ENCODE measurements at places on chromosomes 13 and 19.

- no peak for DNase-seq
These were observed 5.3 kb downstream of the RFX1 start for GRCh38 chr19:14000691-14001375.

DNA sequence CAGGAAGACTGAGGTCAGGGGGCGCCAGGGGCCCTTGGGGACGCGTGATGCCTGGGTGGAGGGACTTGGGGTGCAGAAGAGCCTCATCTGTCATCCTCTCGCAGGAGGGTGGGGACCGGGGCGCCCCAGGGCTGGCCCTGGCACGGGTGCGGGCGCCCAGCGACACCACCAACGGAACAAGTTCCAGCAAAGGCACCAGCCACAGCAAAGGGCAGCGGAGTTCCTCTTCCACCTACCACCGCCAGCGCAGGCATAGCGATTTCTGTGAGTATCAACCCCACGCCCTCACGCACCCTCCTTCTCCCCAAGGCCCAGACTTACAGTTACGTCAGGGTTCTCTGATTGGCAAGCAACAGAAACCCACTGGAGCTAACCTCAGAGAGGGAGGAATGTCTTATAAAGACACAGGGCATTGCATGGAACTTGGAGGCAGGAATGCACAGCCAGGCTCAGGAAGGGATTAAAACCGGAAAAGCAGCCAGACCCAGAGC lies 29.4 kb downstream of the MARK4 start:
- DNase-seq, result no peak

DNA sequence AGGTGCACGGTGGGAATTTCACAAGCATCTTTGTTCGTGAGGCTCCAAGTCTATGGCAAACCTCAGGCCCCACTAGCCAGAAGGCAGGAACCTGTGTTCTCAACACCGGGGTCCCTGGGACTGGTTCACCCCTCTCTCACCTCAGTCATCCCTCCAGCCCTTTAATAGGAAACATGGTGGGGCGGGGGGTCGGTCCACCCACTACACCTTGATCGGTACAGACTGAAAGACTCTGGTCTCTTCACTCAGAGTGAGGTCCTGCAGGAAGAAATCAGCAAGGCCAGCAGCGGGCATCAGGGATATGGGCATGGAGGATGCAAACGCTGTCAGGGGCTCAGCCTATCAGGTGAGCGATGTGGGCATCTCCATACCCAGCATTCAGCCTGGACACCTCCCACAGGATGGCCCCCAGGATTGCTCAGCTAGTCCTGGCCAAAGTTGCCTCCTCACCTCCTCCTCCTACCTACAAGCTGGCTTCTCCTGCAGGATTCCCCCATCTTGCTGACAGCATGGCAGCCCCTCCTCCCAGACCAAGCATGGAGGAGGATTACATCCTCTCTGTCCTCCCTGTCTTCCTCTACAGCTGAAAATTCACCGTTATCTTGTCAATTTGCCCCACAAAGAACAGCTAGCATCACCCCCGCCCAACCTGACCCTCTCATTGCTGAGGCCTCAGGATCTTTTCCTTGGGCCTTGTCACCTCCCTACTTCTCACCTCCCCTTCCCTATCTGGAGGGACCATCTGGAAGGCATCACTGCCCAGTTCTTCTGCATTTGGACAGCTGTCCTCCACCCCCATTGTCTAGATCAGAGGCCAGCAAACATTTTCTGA lies 37.3 kb upstream of the CD33 start:
- DNase-seq, result no peak

DNA sequence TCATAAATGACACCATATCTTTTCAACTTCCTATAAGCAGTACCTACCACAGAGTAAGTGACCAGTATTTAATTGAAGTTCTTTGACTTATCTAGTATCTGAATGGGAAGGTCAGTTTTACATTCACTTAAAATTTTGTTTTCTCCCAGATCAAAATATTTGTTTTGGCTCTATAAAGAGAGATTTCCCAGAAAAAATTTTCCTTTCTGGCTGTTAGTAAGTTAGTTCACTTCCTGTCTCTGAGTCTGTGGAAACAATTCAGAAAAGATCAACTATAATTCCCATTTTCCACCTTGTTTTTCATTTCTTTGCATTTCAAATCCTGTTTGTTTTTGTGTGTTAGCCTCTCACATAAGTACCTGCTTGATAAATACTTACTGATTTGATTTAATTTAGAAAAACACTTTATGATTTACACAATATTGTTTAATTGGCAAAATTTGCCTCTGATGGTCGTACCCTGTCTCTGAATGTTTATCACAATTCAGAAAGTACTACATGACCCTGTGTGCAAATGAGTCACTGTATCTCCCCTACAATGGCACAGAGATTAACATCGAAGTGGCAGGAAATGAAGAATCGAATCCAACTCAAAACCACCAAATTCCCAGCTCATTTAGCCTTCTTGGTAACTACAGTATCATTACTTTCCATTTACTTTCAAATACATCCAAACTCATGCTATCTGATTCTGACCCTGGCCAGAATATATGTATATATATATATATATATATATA lies 15.4 kb upstream of the MED4 start:
- no peak for DNase-seq

DNA sequence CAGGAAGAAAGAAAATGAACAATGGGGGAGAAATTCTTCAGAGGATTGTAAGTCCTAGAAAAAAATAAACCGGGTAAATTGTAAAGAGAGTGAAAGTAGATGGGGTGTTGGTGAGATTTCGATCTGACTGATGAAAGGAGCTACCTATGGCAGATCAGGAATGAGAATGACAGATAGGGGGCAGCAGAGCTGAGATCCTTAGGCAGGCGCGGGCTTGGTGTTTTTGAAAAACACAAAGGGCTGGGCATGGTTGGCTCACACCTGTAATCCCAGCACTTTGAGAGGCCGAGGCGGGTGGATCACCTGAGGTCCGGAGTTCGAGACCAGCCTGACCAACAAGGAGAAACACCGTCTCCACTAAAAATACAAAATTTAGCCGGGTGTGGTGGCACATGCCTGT lies 1468.6 kb upstream of the SLC10A2 start:
- DNase-seq, result no peak

- DNase-seq, result peak; percentile 32
These were observed 7.9 kb upstream of the LINGO3 start for GRCh38 chr19:2315818-2316353.

GRCh38 chr13:31835932-31836331 lies 96.6 kb downstream of the RXFP2 start:
- no peak for DNase-seq

- DNase-seq, result no peak
These were observed 6.8 kb upstream of the ERCC5 start for GRCh38 chr13:102838982-102839381.

GRCh38 chr13:71873418-71874247 lies 6.6 kb upstream of the DACH1 start:
- no peak for DNase-seq

DNA sequence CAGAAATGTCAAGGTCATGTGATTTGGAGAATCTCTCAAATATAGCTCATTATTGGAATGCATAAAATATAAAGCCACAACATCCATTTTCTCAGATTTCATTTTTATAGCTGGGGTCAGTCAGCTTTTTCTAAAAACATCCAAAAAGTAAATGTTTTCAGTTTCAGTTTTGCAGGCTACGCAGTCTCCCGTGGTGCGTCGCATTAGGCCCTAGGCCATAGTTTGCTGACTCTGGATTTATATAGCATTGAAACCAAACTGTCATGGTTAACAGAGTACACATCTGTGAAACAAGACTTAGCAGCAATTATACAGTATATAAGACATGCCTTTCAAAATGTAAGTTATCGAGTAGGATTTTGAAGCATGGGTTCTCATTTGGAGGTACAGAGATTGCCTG lies 140.0 kb downstream of the IRS2 start:
- DNase-seq, result no peak

GRCh38 chr19:16263141-16263761 lies 61.4 kb upstream of the KLF2 start:
- no peak for DNase-seq

DNA sequence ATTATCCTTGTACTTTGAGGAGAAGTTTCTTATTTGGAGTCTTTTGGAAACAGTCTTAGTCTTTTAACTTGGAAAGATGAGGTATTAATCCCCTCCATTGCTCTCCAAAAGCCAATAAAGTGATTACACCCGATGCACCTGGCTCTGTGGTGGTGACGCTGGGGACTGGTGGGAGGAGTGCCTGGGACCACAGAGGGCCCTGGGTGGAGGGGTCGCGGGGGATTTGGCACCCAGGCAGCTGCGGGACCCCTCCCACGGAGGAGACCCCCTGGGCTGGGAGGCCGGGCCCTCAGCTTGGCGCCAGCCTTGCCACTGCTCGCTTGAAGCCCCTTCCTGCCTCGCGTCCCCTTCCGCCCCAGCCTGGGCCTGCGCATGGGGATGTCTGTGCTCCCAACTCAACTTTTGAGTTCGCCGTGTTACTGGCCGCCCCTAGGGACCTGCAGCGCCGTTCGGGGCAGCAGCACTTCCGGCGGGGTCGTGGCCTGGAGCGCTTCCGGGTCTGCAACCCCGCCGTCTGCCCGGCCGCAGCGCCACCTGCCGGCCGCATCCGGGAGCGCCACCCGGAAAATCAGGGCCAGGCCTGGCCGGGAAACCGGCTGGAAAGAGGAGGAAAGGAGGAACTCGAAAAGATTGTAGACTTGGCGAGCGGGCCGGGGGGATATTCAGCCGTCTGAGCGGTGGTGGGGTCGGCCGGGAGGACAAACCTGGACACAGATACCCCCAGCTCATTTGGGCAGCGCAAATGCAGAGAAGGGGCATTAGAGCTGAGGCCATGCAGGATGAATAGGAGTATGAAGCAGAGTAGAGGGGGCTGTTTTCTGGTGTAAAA lies 8.4 kb downstream of the PEAK3 start:
- DNase-seq, result peak; percentile 82

DNA sequence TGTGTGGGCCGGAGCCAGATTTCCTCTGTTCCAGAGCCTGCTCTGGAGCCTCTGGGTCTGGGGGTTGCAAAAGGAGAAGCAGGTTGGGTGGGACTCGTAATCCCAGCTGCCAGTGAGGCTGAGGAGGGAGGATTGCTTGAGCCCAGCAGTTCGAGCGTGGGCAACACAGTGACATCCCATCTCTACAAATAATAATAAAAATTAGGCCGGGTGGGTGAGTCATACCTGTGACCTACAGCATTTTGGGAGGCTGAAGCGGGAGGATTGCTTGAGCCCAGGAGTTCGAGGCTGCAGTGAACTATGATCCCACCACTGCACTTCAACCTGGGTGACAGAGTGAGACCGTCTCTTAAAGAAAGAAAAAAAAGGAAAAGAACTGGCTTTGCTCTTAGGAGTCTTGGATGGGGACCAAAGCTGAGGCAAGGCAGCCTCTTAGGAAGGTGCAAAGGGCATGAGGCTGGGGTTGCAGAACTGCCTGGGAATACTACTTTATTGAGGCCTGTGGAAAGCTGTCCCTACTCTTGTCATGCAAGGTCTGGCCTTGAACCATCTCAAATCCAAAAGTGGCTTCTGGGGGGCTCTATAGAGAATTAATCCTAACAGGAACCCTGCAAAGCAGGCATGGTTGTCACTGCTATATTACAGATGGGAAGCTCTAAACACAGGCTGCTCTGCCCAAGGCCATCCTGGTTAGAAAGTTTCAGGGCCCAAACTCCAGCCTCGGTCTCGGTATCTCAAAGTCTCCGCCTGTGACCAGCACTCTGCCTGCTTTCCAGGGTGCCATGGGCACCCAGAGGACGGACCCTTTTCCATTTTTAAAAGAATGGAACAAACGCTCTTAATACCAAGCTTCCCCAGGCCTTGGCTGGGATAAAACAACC lies 880 bp upstream of the C19orf12 start:
- no peak for DNase-seq

All from stimulated activated CD4-positive, alpha-beta T cell treated with anti-CD3 and anti-CD28 coated beads, Interleukin-15, amount 100 ng/mL, for 24 hours (primary cell).